ENCODE measurements at places on chromosomes 2 and 18. TPM values are rescaled to one million over a fixed set of nuclear protein-coding genes. Genes with fewer than 3 reads are reported as not detected.

The CRYGD gene
- total RNA-seq: not detected

The MPP4 gene
- 0.35 TPM for total RNA-seq

The WDSUB1 gene
- 9.6 TPM for total RNA-seq

The MAP3K19 gene
- not detected for total RNA-seq

The NCKAP5 gene
- total RNA-seq: 7.3 TPM

The PID1 gene
- total RNA-seq: 10.4 TPM

The KCNG2 gene
- total RNA-seq: not detected

The TMEM37 gene
- total RNA-seq: 4.7 TPM

The DPP10 gene
- not detected for total RNA-seq

The UGT1A10 gene
- not detected for total RNA-seq

The PSMG2 gene
- 45.8 TPM for total RNA-seq

The PDCD1 gene
- total RNA-seq: 5.2 TPM

The TGFBRAP1 gene
- 11.5 TPM for total RNA-seq

The CARF gene
- 9.2 TPM for total RNA-seq

The CCDC121 gene
- 5.4 TPM for total RNA-seq

GRCh38 chr18:48657447-48658120 lies 118.8 kb downstream of the CTIF start:
- DNase-seq: no peak

DNA sequence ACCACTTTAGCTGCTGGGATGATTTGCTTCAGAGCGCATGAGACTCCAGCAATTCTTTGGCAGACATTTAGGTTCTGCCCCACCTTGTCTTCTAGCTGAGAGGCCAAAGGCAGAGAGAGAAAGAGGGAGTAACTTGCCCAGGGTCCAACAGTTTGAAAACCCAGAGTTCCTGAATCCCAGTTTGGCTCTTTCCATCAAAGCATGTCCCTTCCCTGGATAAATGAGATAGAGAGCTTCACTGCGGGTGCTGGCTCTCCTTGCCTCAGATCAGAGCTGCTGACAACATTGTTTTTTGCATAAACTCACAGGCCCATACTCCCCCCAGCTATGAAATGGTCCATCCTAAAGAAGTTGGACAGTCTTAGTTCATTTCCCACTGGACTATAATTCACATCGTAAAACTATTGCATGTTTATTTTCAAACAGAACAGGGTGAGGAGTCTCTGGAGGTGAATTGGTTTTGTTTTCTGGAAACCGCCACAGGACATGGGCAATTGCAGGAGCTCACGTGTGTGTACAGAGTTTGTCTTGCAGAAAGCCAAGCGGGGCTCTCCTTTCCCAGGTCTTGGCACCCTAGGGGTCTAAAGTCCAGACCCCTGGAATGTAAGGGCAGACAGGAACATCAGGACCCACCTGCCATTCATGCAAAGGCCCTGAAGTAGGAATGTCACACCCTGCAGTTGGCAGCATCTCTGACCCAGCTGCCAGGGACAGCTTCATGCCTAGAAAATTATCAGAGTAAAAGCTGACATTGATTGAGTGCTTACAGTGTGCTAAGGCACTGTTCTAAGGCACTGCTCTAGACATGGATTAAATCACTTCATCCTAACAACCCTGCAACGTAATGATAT lies 25.0 kb upstream of the SLC14A2 start:
- peak; percentile 75 for DNase-seq

GRCh38 chr2:235594041-235594440 lies 100.2 kb downstream of the AGAP1 start:
- no peak for DNase-seq

DNA sequence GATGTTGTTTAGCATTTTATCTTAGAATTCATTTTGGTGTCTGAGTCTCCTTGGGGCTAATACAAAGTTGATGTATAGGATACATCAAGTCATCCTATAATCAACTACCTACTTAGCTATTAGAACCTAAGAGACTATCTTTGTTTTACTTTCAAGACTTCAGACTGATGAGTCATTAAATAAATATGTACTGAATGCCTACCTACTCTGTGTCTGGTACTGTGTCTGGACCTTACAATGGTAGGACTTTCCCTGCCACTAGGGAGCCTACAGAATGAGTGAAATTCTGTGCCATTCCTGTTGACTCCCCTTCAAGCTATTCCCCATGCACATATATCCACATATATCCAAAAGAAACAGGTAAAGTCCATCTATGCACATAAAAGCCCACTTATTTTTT lies 114.5 kb downstream of the ERBB4 start:
- no peak for DNase-seq

- no peak for DNase-seq
These were observed 17.2 kb downstream of the LNPK start for GRCh38 chr2:175984846-175985245.

DNA sequence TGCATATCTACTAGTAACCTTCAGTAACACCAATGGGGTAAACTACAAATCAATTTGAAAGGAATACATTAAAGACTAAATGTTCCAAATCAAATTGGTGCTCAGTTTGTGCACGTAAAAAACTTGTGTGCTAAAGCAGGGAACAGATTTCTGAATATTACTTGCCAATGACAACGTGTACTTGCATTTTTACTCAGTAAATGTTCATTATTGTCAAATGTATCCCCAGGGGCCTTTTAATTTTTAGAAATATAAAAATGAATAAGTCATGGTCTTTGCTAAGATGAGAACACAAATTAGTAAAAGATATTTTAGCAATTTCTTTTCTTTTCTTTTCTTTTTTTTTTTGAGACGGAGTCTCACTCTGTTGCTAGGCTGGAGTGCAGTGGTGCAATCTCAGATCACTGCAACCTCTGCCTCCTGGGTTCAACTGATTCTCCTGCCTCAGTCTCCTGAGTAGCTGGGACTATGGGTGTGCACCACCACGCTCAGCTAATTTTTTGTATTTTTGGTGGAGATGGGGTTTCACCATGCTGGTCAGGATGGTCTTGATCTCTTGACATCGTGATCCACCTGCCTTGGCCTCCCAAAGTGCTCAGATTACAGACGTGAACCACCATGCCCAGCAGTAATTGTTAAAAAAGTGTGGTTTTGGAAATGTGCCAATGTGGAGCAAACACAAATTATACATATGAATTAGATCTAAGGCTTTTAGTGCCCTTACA lies 52.6 kb downstream of the PMAIP1 start:
- DNase-seq: no peak

- DNase-seq: no peak
These were observed 124.5 kb upstream of the BARD1 start for GRCh38 chr2:214934006-214934405.

GRCh38 chr2:46923041-46923528 lies 7.5 kb upstream of the MCFD2 start:
- DNase-seq: no peak

GRCh38 chr2:236317938-236318396 lies 53.8 kb upstream of the ASB18 start:
- DNase-seq: no peak

GRCh38 chr2:135257383-135258090 lies 205.4 kb downstream of the RAB3GAP1 start:
- DNase-seq: no peak

GRCh38 chr2:187118331-187119099 lies 269.5 kb upstream of the ZSWIM2 start:
- DNase-seq: no peak

DNA sequence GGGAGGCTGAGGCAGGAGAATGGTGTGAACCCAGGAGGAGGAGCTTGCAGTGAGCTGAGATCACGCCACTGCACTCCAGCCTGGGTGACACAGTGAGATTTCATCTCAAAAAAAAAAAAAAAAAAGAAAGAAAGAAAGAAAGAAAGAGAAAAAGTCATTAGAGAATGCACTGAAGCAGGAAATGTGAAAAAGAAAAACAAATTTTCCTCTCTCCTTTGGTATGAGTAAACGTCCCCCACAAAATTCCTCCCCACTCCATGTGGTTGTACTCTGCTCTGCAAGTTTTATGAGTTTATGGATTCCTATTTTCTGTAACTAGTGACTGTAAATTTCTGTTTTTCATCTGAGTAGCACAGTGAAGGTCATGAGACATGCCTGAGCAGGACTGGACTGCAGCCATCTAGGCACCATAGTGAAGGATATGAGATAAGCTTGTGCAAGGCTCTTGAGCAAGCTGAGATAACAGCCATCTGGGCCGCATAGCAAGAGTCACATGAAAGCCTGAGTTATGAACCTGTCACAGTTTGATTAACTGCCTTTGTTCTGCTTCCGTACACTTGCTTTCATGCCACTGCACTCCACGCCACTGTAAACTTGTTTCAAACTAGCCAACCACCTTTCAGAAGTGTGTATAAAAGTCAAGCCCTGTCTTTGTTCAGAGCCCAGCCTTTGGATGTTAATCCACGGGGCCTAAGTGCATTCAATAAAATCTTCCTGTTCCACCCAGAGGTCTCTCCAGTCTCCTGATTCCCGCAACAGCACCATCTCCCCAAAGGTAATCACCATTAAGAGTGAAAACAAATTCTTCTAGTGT lies 50.2 kb downstream of the SKA1 start:
- peak; percentile 50 for DNase-seq

GRCh38 chr2:88967844-88968243 lies 276.4 kb downstream of the RPIA start:
- DNase-seq: no peak

- DNase-seq: no peak
These were observed 494.7 kb downstream of the BCL11A start for GRCh38 chr2:60058781-60059180.

DNA sequence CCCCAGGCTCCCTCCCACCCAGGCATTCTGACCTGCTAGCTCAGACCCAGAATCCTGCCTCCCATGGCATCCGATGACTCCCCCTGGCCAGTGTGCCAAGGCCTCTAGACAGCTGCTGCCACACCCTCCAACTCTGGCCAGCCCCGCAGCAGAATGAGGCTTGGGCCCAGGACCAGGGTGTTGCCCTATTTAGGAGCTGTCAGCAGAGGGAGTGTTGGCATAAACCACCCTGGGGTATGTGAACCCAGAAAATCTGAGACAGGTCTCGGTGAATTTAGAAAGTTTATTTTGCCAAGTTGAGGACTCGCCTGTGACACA lies 134.3 kb downstream of the KLHL29 start:
- DNase-seq: no peak

- no peak for DNase-seq
These were observed 233.9 kb downstream of the ATAD2B start for GRCh38 chr2:23692851-23693605.

DNA sequence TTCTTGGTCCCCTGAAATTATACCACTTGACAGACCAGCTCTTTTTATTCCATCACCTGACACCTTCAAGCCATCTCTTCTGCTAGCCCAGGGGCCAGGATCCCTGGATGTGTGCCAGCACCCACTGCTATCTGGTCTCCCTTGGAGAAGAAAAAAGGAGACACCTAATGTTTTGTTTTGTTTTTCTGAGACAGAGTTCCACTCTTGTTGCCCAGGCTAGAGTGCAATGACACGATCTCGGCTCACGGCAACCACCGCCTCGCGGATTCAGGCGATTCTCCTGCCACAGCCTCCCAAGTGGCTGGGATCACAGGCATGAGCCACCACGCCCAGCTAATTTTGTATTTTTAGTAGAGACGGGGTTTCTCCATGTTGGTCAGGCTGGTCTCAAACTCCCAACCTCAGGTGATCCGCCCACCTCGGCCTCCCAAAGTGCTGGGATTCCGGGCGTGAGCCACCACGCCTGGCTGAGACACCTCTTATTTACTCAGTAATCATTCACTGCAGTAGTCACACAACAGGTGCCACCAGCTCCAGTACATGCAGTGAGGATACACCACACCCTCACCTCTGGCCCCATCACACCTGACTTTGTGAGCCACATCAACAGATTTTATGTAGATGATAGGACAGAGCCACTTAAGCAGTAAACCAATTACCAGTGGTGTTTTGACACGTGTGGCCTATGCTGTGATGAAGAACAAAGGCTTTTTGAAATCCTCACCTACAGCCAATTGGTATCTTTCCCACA lies 42.8 kb upstream of the PCBP1 start:
- DNase-seq: no peak

- no peak for DNase-seq
These were observed 848.8 kb downstream of the TDRD15 start for GRCh38 chr2:21972586-21972985.

DNA sequence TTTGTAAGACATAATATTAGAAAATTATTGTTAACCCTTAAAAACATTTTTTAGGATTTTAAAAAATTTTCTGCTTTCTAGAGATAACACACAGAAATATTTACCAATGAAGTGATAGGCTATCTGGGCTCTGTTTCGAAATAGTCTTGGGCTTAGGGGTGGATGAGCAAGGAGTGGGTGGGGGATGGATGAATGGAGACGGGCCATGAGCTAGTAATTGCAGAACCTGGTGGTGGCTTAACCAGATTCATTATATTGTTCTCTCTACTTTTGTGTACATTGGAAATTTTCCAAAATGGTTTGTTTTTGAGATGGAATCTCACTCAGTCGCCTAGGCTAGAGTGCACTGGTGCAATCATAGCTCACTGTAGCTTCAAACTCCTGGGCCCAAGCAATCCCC lies 89.6 kb downstream of the TCF7L1 start:
- DNase-seq: no peak

- DNase-seq: no peak
These were observed 264.0 kb downstream of the SUCLG1 start for GRCh38 chr2:84194949-84195644.

DNA sequence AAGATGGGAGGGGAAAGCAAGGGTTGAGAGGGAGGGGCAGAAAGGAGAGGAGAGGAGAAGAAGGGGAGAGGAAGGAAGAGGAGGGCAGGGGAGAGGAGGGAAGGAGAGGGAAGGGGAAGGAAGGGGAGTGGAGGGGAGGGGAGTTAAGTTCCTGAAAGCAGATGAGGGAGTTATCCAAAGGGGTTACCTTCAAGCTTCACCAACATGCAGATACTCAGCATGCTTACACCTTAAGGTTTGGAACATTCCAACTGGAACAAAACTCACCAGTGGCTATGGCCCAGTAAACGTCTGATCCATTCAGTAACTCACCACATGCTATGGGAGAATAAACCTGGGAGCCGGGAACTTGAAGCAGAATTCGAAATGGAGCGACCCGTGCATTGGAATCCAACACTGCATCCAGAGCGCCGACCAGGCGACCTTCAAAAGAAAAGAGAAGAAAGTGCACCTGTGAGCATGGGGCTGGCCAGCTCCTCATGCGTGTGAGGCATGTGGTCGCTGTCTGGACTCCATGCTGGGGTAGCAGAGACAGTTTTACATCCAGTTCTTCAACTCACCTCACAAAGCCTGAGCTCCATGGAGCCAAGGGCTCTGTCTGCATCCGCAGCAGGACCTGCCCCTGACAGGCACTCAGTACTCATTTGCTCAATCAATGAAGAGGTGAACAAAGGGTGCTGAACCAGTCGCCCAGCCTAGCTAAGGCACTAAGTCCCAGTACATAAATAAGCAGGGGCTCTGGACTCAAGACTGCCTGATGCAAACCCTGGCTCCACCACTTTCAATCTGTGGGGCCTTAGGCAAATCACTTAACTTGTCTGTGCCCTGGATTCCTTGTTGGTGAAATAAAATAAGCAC lies 61.0 kb downstream of the TBC1D8 start:
- no peak for DNase-seq

- no peak for DNase-seq
These were observed 13.3 kb upstream of the CNRIP1 start for GRCh38 chr2:68333009-68333408.

DNA sequence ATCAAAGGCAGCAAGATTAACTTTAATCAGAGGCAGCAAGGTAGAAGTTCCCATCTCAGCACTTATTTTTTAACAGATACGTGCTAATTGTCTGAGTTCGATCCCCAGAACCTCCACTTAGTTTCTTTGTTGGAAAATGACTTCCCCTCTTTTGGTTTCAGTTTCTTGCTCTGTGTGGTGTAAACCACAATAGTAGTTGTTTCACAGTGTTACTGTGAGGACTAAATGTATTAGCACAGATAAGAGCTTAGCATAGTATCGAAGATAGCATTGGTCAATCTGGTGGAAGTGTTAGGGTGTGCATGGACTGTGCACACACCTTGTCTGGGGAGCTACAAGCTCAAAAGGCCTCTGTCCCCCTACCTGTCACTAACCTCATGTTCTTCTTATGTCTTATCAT lies 988.3 kb upstream of the GYPC start:
- no peak for DNase-seq
